BE2C (cell line): ENCODE measurements at places on chromosomes 6 and 20.
A peak's percentile ranks its signal among the peaks of the same experiment; 100 is the strongest.

DNA sequence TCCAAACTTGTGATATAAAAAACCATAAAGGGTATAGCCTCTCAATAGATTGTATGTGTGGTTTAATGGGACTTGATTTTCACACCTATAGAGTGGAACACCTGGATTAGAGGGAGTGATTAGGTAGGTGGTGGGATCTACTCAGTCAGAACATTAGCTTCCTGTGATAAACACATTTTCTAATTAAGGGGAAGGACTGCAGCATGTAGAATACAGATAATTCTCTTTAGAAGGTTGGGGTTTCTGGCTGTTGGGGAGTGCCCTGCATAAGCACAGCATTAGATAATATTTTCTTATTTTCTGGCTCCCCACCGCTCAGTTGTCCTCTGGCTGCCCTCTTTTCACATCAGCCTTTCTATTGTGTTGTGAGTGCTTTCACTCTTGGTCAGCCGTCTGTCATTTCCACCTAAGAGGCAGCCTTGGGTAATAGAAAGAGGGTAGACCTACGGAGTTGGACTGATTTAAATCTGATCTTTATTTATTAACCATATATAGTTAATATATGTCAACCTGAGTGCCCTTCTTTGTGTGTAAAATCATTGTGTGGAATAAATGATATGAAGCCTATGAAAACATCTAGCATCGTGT is 8.0 kb downstream of the CSE1L start:
- DNase-seq, result no peak

- no peak for DNase-seq
These were observed 151.7 kb downstream of the TMEM200A start for GRCh38 chr6:130517444-130517931.

DNA sequence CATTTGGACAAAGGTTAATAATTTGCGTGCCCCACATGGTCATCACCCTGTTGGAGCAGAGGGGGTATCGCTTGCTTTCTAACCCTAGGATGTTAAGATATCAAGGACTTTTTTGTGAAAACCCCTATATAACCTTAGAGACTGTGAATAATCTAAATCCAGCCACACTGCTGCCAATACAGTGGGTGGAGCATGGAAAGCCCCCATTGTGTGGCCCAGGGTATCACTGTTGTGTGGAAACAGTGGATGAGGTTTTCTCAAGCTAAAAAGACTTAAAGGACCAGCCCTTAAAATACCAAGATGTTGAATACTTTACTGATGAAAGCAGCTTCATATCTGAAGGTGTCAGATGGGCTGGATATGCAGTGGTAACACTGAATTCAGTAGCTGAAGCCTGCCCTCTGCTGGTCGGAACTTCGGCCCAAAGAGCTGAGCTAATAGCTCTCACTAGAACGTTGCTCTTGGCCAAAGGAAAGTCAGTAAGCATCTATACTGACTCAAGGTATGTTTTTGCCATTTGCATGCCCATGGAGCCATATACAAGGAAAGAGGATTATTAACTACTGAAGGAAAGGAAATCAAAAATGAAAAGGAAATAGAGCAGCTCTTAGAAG is 695.2 kb downstream of the PHF3 start:
- DNase-seq, result peak; percentile 87

- DNase-seq, result peak; percentile 18
These were observed 34.6 kb downstream of the C6orf52 start for GRCh38 chr6:10659699-10660348.
